ENCODE measurements at places on chromosomes 12 and 14.

- no peak for DNase-seq
Measured at GRCh38 chr14:63972323-63972932, 119.6 kb downstream of the SYNE2 start.

DNA sequence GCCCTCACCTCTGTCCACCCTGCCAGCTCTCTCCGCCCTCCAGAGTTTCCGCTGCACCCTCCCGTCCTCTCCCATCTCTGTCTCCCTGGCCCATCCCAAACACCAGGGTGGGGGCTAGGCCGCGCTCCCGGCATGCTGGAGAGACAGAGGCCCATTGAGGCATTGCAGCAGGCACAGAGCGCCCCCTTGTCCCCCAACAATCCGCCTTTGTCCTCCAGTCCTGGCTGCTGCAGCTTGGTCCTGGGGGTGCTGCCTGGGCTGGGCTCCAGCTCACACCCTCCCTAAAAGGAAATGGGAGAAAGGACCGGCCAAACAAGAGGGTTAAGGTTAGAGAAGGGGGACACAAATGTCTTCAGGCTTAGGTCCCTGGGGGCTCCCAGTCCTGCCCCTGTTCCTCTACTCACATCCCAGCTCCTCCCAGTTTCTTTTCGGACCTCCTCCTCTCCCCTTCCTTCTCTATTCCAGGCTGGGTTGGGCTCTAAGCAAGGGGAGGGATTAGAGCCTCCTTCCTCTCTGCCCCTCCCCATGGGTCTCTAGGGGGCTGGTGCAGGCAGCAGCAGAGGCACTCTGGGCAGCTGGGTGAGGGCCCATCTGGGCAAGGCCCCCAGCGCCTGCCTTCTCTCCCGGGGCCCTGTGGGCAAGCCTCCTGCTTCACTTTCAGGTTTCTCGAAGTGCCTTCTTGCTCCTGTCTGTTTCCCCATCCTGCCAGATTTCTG lies at the start of gene CMTM5:
TSS of gene CMTM5 (plus strand) at position 565 of the 716 bp plus-strand sequence. CDS start 206 bp downstream, outside the sequence.
- DNase-seq = no peak

DNA sequence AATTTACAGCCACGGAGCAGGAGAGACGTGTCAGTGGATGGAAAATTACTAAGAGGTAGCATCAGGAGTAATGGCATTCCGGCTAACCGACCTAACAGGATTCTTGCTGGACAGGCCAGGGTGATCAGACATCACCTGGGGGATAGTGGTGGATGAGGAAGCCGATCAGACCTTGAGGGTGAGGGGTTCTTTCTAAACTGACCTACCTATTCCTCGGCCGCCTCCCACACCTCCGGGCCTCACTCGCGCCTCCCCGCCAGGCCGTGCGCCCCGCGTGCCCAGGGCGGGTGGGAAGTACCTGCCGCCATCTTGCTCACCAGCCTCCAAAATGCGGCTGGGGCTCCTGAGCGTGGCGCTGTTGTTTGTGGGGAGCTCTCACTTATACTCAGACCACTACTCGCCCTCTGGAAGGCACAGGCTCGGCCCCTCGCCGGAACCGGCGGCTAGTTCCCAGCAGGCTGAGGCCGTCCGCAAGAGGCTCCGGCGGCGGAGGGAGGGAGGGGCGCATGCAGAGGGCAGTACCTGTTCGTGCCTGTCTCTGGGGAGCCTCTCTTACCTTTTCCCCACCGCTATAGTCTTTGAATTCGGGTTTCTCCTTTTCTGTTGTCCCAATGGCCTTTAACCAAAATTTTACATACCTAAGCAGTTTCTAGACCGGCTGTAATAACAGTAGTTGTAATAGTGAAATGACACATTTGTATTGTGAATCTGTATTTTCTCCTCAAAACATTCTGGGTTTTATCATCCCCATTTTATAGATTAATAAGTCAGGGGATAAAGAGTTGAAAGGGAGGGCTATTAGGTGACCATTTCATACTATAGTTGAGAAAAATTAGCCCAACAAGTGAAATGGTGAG lies at the start of gene TMPRSS12:
TSS of gene TMPRSS12 (plus strand) at position 290 of the 857 bp plus-strand sequence. CDS start at position 329, 39 bp downstream.
- no peak for DNase-seq

DNA sequence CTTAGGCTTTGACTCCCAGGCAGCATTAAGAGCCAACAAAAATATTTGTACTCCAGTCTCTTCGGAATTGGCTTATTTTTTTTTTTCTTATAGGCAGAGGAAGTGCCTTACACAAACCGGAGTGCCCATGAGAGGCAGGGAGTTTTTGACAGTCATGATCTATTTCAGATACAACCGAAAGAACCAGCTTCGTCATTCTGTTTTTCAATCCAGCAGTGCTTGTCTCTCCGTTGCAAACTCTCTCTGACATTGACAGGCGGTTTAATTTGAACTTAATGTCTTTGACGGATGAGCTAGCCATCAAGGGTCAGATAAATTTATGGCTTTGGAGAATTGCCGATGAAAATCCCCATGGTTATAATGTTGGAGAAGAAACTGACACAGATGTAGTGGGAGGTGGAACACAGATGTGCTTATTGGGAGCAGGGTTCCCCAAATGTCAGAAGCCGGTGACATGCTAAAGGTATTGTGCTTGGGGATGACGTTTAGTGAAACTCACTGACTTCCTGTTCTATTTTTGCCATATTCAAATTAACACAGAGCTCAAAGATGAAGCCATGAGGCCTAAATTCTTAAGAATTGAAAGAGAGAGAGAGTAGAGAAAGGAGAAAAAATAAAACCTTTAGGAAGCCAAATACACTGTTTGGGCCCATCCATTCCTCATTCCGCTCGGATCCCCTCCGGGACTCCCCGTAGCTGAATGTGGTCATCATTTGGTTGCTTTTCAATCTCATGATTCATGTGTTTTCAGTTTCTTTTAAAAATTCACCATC lies 59.7 kb downstream of the PLXNC1 start:
- DNase-seq = no peak

DNA sequence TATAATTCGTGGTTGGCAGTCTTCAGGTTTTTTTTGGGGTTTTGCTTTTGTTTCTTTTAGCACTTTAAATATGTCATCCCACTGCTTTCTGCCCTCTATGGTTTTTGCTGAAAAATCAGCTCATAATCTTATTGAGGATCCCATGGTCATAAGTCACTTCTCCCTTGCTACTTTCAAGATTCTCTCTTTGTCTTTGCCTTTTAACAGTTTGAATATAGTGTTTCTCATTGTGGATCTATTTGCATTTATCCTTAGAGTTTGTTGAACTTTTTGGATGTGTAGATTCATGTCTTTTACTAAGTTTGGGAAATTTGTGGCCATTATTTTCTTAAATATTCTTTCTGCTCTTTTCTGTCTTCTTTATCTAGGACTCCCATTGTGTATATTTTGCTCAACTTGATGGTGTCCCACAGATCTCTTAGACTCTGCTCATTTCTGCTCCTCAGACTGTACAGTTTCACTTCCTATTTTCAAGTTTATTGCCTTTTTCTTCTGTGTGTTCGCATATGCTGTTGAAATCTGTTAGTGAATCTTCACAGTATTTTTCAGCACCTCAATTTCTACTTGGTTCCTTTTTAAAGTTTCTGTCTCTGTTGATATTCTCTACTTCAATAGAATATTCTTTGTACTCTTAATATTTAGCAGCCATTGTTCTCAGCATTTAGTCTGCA lies 70.8 kb downstream of the WNK1 start:
- DNase-seq = no peak

- DNase-seq = no peak
Measured at GRCh38 chr12:2233034-2233433, 180.2 kb downstream of the CACNA1C start.

GRCh38 chr14:103228866-103229265 lies 105.2 kb upstream of the EIF5 start:
- no peak for DNase-seq

DNA sequence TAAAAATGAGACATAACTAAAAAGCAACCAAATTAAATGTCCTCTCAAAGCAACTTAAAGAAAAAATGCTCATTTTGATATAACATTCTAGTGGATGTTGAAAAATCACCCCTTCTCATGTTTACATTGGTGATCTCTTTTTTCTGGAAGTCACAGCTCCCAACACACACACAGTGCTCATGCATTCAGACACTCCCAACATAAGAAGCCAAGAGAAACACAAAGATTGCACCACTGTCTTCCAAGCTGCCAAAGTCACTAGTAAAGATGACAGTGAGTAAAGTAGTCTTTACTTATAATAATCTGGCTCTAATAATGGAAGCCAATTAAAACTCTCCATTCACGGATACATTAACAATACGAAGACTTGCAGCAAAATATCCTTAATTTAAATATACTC lies 218.4 kb downstream of the NTF3 start:
- DNase-seq = no peak

DNA sequence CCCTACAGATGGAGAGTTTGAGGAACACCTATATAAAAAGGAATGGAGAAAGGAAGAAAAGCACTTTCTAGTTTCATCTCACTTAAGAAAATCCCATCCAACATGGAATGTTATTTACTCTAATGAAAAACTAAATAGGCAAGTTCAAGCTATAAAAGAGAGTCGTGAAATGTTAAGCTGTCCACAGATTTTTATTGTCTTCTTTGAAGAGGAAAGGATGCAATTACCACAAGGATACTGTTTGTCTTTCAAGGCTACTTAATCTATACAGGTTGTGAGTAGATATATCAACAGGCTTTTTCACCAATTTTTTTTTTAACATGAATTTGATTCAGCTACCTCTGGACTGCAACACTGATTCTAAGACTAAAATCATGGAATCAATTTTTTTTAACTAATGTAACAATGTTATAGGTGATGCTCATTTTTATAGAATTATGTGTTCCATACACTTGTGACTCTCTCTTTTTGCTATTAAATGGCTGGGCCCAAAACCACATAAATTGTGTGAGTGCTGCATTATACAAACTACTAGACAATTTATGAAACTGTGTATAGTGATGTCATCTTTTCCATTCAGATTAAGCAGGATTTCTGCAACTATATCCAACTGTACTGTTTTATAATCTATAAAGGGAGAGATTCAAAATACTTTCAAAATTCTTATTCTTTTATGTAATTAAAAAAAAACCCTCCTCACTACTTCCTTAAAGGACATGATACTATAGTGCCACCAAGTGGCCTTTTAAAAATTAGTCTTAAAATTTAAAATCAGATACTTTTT lies 26.8 kb upstream of the BMAL2 start:
- DNase-seq = peak; percentile 37

GRCh38 chr12:119989361-119989730 lies 310 bp downstream of the BICDL1 start:
- no peak for DNase-seq

- DNase-seq = no peak
Measured at GRCh38 chr12:2256915-2257314, 204.1 kb downstream of the CACNA1C start.

- no peak for DNase-seq
Measured at GRCh38 chr14:91575469-91576208, 65.5 kb upstream of the PPP4R3A start.

DNA sequence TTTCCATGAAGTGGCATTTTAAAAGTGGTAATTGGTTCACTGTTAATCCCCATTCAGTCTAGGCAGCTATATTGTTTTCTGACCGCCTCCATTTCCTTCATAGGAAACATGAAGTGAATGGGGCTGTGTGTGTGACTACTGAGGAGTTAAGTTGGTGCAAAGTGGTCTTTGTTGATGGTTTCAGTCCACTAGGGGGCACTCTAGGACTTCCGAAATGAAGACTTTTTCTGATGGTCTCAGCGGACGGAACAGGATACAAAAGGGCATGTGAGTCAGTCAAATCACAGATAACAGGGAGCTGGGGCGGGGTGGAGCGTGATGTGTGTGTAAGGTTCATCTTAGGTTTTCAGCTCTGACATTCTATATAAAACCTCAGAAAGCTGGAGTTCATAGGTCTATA lies 240.1 kb upstream of the OR4E1 start:
- peak; percentile 80 for DNase-seq

DNA sequence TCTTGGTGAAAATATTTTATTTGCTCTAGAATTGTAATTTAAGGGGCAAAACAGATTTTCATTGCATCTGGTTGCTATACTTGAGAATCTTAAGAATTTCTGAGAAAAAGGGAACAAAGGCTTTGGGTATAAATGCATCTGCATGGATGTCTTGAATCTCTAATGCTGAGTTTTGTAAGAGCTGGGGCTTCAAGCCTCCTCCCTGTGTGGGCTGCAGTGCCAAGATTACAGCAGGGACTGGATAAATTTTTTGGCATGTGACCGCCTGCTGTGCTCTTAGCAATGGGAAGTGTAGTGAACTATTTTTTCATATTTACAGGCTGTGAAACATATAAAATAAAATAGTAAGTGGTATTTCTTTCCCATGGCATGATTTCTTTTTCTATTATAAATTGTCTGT lies 70.0 kb downstream of the SLC38A6 start:
- DNase-seq = no peak

GRCh38 chr14:64878837-64879634 lies 671 bp downstream of the SPTB start:
- DNase-seq = peak; percentile 4

DNA sequence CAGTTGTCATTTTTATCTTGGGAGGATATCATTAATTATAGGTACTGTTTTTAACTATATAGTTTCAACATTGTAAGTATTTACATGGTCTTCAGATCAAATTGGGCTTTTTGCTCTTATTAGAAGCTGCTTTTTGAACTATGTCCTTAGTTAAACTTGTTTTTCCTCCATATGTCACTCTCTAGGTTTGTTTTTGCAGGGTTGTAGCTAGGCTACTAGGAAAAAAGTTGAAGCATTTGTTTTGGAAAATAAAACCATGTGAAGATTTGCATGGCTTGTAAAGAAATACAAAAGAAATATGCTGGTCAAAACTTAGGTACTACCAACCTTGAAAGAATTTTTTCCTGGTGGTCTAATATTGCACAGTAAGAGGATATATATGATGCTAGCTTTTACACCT lies 3.4 kb downstream of the ARID2 start:
- no peak for DNase-seq

- no peak for DNase-seq
Measured at GRCh38 chr12:53218551-53219291, 11.7 kb upstream of the ITGB7 start.

DNA sequence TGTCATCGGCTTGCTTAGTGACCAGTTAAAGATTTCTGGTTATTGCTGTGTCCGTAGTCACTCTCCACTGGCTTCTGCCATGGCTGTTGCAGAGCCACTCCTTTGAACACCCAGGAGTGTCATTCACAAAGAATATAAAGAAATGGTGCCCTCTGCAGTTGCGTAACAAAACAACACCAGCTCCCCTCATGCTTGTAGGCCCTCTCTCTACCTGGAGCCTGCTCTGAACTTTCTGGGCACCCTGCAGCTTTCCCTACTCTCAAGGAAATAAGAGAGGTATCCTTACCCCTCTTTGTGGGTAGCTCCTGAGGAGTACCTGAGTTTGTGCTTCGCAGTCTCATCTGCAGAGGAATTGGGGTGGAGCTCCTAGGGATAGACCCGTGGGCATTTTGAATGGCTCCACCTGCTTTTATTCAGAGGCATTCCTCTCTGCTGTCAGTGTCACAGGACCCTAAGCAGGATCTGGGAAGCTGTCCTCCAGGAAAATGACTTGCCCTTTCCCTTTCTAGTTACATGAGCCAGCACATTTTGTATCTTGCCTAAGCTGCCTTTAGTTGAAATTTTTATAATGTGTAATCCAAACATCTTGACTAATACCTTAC lies 97.2 kb upstream of the TMEM260 start:
- DNase-seq = no peak

DNA sequence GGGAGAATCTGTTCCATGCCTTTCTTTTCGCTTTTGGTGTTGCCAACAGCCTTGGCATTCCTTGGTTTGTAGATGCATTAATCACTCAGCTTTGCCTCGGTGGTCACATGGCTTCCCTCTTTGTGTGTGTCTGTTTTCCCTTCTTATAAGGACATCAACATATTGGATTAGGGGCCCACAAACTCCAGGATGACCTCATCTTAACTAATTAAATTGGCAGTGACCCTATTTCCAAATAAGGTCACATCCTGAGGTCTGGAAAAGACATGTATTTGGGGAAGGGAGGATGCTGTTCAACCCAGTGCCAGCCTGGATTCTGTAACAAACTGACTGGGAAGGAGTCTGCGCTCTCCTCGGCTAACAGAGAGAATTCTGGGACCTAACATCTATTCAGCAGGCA lies 365.7 kb upstream of the FKBP4 start:
- DNase-seq = no peak

Measured in CD8-positive, alpha-beta memory T cell (primary cell).